T-cell (primary cell): ENCODE measurements at places on chromosomes 2 and 18.

- DNase-seq: peak; percentile 51
These were observed at the start of gene DPP4 for GRCh38 chr2:162073888-162074631. Gene DPP4, minus strand, starts transcription at chr2:162074215. Its CDS starts 234 bp downstream, at chr2:162073981.

- DNase-seq: no peak
These were observed 13.7 kb downstream of the ADRA2B start for GRCh38 chr2:96102596-96103186.

- no peak for DNase-seq
These were observed 120.4 kb downstream of the TDRD15 start for GRCh38 chr2:21244161-21244560.

DNA sequence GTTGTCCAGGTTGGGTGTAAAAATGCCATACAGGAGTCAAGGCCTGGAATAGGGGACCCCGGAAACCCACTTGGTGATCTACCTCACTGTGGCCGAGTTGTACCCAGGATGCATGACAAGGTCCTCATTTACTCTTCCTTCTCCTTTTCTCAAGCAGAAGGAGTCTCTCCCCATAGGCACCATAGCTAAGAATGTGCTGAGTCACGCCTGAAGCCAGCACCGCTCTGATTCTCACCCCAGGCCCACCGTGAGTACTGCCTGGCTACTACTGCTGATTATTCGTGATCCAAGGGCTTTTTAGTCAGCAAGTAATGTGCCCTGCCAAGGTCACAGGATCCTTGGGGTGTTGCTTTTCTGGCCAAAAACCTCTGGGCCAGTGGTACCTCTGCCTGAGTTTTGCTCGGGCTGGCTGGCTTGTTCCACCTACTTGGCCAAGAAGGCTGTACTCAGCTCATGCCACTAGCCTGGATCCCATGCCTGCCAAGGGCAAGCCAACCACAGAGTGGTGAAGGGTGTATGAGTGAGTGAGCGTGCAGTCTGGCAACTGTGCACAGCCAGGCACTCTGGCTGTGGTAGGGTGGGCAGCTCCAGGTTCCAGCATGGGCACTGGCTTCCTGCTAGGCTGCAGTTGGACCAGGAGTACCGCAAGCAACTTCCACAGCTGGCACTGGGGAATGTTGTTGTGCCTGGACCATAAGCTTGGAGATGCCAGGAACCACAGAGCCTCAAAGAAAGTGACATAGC, 650.1 kb upstream of the VRK2 start:
- DNase-seq: no peak

GRCh38 chr2:216116418-216116817, 7.3 kb downstream of the XRCC5 start:
- no peak for DNase-seq

DNA sequence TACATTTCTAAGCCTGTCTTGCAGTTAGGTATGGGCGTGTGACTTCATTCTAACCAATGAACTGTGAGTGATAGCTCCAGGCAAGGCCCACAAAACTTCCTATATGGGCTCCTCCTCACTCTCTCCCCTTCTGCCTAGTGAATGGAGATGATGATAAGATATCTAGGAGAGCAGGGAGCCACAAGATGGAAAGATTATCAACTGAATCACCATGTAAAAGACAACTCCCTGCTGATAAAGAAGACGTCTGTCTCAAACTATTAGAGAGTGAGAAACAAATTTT, 237.1 kb downstream of the GPD2 start:
- no peak for DNase-seq

DNA sequence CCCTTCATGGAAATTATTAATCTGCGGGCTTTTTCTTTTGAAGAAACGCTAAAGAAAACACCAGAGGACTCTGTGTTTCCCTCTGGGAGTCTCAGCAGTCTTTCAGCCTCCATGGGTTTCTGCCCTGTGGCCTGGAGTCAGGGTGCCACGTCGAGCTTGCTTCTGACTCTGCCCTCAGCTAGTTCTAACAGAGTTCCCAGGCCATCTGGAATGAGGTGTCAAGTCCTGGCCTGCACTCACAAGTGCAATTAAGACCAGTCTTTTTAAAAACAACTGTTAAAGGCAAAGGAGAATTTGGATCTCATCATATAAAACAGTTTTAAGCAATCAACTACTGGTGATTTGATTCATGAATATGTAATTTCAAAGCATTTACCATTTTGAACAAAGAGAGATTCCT, 157.3 kb downstream of the RHBDD1 start:
- no peak for DNase-seq

GRCh38 chr18:12840382-12840781, 43.7 kb downstream of the PTPN2 start:
- no peak for DNase-seq
